ENCODE measurements at places on chromosomes 3 and 15. TPM values are rescaled to one million over a fixed set of nuclear protein-coding genes. Genes with fewer than 3 reads are reported as not detected.

- peak; percentile 71 for DNase-seq
These were observed 244.9 kb downstream of the FAM43A start for GRCh38 chr3:194930377-194931204.

- no peak for DNase-seq
These were observed 39.7 kb upstream of the GLCE start for GRCh38 chr15:69120732-69121131.

Gene CDHR4
- total RNA-seq: not detected

Gene ACY1
- 21.8 TPM for total RNA-seq

- DNase-seq: no peak
These were observed 4.0 kb upstream of the DAG1 start for GRCh38 chr3:49466085-49466484.

DNA sequence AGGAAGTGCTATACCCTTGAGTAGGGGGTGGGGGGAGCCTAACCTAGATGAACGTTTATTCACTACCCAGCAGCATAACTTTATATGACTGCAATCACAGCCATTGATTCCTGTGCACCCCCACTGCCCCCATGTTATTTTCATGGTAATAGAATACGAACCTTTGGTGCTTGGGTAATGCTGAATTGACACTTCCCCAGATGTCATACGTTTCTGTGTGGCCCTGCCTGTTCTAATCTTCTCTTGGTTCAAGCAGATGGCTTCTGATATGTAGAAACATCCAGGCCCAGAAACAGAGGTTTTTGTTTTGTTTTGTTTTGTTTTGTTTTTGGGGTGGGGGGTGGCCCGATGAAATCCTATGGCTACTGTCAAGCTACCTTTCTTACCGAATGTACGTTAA, 237.9 kb upstream of the TOPAZ1 start:
- no peak for DNase-seq

DNA sequence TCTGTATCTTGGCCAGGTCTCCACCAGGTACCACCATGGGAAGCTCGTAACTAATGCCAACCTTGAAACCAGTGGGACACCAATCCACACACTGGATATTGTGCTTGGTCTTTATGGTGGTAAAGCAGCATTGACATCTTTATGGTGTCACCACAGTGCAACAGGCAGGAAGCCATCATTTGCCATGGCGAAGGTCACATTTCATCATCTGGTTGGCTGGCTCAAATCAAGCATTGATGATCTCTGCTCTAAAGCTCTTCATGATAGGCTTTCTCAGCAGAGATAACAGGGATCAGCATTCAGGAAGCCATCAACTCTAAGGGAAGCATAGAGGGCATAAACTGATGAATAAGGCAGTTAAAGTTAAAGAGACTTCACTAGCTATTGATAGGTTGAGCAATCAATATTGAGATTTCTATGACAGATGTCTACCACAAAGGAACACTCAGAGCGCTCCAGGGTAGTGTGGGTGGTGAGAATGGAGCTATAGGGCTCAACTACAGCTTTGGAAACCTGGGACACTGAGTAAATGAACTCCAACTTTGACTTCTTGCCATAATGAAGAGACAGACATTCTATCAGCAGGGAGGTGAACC, 54.1 kb upstream of the ACTC1 start:
- DNase-seq: no peak

DNA sequence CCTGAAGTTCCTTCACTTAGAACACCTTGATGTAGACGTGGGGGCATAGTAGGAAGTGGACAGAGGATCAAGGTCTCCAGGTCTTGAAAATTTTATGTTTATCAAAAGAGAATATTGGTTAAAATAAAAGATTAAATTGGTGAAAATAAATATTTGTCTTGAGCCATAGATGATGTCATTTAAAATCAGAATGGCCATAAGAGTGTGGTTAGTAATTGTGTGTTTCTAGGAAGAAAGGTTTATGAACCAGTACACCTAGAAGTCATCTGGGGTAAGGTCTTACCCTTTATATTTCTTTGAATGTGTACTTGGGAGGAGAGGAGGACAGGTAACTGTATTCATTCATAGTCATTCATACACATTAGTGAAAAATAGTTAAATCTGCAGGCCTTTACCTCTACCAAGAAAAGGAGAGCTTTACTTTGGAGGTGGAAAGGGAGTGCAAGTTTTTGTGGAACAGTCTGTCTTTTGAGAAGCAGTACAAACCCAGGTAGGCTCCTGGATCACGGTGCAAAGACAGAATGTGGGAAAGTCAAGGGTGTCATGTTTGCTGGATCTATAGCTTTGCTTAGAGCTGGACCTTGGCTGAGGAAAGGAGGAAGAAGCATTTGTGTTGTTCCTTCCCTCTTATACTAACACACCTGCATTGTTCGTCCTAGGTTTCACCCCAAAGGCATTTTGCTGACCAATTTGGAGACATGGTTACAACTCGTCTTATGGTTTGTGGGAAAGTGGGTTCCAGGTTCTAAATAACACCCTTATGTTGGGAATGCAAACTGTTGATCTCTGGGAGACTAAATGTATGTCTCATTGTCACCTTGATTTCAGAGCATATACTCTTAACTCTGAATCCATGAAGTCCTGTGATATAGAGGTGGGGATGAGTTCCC, 6.2 kb downstream of the SCAANT1 start:
- no peak for DNase-seq

Gene CCR8
- not detected for total RNA-seq

Gene EOMES
- 0.39 TPM for total RNA-seq

DNA sequence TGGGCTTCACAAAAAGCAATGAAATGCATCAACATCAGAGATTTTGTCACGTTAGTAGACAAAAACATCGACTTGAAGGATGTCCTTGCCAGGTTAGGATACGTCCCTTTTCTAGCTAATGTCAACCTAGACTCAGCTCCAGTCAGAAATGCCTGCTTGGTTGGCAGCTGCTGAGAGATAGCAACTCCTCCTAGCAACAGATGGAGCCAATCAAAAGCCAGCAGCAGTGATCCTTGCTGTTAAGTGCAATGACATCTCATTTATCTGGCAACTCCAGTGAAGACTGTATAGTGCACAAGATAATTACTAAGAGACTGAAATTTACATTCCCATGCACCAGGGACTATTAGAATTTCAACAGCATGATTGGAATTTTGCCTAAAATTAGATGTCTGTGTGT, 424.1 kb downstream of the FGF12 start:
- DNase-seq: no peak

Gene SLC7A14
- total RNA-seq: 0.03 TPM

- no peak for DNase-seq
These were observed 168.6 kb downstream of the SOX2 start for GRCh38 chr3:181880331-181880730.

GRCh38 chr15:41105348-41106334, 10.4 kb downstream of the INO80 start:
- no peak for DNase-seq

DNA sequence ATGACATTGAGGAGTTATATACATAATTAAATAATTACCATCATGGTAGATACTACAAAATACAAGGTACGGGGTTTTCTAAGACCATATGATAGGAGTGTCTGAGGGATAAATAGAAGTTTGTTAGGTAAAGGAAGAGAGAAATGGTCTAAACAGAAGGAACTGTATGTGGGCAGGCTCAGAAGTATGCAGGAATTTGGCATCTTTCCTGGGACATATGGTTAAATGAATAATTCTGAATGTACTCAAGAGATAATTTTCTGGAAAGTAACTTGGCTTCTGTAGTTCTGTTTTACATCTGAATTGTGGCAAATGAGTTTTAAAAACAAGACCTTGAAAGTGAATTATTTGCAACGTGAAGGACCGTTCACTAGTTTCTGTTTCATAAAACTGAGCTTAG, 17.5 kb downstream of the LMCD1 start:
- no peak for DNase-seq

- DNase-seq: no peak
These were observed 29.8 kb upstream of the PLA2G4E start for GRCh38 chr15:42050484-42051255.

- DNase-seq: no peak
These were observed 52.0 kb downstream of the NTRK3 start for GRCh38 chr15:88204584-88204983.

DNA sequence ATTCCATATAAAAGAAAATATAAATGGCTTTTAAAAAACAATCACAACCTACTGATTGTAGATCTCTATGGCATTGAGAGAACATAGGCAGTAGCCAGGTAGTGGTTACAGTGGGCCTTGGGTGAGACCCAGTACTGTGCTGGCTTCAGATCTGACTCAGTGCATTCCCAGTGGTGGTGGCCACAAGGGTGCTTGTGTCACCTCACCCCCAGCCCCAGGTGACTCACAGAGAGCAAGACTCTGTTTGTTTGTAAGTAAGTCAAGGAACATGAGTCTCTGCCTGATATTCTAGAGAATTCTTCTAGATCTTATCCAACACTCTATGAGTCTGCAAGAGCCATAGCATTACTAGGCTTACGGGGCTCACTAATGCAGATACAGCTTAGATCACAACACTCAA, 118.8 kb upstream of the AZI2 start:
- DNase-seq: no peak

- DNase-seq: no peak
These were observed 57.2 kb downstream of the CRTC3 start for GRCh38 chr15:90586948-90587347.

GRCh38 chr15:63301088-63301487, 23.7 kb downstream of the APH1B start:
- no peak for DNase-seq

DNA sequence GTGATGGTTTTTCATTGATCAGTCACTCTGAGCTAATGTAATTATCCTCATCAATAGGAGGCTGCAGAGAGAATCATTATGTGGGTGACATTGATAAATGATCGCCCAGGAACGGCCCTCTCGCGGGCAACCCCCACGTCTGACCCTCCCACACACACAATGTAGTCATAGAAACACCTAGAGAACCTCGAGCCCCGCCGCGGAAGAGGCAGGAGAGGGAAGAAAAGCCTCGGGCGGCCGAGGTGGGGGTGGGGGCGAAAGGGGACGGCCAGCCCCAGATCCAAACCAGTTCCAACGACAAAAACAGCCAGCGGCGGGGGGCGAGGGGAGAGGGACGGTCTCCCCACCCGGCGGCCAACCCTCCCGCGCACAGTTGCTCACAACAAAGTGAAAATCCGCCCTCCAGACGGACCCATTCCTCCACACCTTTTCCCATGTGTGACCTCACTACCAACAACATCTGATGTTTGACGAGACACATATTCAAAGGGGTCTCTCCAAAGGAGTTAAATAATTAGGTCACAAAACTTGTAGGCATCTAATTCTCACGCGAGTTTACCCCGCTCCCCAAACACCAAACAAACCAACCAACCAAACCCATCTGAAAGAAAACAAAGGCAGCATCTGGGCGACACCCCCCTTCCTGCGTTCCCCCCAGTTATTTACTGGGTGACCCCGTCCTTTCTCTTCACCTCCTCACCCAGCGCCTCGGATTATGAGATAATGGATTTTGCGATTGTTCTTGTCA, 213.0 kb downstream of the MEIS2 start:
- DNase-seq: no peak

Gene UBA7
- total RNA-seq: 23.9 TPM

DNA sequence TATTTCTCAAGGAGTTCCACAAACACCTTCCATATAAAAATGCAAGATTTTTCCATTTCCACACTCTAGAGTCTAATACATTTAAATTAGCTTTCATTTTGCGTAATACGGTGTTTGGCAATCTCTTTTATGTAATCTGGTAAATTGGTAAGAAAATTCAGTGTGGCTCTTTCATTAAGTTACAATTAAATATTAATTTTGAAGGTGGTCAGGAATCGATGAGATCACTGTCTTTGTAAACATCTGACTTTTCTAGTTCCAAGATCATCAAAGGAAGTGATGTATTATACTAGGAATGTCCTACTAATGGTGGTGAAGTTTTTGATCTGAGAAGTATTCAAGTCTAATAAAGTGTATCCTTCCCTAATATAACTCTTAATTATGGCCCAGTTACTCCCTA, 1.1 kb upstream of the UTS2B start:
- DNase-seq: no peak

Gene FOXP1
- 50.0 TPM for total RNA-seq

Gene OR5K3
- not detected for total RNA-seq

DNA sequence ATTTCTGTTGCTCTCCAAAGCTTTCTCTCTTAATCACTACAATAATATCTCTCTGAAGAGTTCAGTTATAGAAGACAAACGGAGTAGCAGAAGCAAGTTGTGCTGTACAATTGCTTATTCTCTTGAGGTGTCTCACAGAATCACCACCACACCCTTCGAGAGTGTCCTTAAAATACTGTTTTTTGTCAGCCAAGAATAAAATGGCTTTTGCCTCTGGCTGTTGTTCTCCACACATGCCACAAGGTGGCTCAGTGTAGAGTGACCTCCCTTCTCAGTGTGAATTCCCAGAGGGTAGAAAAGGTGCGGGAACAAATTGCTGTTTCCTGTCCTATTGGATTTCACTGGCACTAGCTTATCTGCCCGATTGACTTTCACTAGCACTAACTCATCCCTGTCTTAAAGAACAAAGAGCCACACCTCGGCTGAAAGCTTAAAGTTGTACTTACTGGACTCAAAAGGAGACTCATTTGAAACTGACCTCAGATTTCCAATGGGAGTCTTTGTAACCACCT, 134.2 kb upstream of the SATB1 start:
- DNase-seq: no peak

DNA sequence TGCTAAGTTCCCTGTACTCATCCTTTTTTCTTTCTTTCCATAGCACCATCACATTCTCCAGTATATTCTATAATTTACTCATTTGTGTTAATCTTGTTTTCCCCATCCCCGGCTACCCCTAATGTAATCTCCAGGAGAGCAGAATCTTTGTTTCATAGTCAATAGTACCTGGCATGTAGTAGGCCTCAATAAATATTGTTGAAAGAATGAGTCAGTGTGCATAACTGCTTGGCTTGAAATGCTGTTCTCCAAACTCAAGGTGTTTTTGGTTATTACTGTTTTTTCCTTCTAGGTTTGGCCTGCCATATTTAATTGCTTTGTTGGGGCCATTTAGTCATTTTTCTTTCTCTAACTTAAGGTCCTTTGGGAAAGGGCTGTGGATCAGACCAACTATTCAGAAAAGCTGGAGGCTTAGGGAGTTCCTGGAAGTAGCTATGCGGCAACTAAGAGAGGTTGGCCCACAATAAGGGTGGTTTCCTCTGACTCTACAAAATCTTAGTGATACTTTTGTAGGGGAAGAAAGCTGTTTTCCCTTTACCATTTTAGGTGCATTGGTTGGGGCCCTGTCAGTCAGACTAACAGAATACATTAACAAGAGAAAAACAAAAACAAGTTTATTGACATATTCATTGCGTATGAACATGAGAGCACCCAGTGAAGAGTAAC, 28.4 kb downstream of the KAT2B start:
- DNase-seq: no peak

GRCh38 chr15:29480949-29481348, 211.3 kb upstream of the NSMCE3 start:
- DNase-seq: no peak

DNA sequence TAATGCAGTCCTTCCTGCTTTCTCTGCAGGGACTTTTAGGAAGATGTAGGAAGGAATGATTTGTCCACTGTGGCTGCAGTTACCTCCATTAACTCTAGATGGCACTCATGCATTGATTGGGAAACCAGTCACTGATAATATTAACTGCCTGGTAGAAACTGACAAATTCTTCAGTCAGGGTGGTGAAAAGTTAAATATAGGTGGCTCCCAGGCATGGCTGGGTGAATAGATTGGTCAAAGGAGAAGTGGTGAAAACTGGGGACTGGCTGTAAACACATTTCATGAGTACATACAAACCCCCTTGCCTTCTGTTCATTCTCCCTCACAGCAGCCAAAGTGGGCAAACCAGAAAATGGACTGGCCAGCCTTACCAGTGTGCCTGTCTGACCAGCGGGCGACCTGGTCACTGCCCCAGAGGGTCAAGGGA, 333.4 kb downstream of the THSD4 start:
- no peak for DNase-seq
